ENCODE measurements at places on chromosomes 1 and 21.

DNA sequence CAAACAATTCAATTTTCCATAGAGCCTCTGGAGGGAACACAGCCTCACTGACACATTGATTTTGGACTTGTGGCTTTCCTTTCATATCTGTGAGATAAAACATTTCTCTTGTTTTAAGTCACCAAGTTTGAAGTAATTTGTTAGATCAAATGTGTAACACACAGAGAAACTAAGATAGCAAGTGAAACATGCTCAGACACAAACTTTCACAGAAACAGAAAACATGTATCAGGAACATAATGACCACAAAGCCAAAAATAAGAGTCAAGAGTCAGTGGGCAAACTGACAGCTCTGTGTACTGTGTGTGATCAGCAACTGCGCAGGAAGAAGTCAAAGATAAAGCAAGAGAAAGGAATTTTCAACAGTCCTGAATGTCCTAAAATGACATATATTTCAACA lies 1237.5 kb downstream of the AMY1C start:
- no peak overlapping the region for H3K4me3 ChIP-seq
- no peak for DNase-seq
- no peaks in the 10 kb centered on the region for H3K36me3 ChIP-seq
- H3K4me1 ChIP-seq, result no peaks in the 10 kb centered on the region

DNA sequence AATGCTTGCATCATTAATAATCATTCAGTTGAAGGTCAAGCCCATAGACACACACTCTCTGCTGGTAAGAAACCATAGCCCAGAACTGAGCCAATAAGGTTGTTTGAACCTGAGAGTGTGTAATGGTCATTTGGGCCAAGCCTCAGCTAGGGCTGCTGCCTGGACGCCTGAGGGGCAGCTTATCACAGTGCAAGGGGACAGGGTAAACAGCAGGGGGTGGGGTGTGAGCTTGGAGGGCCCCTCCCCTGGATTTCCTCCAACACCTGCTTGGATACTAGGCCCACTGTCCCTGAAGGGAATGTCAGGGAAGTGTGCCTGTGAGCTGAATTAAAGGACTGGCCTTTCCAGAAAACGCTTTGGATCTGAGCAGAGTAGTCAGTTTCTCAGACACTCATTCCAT lies 24.6 kb upstream of the CNTN2 start:
- H3K27ac ChIP-seq, result no peak overlapping the region
- H3K36me3 ChIP-seq, result no peaks in the 10 kb centered on the region
- no peaks in the 10 kb centered on the region for H3K27me3 ChIP-seq
- no peaks in the 10 kb centered on the region for H3K4me1 ChIP-seq
- DNase-seq, result no peak

- peaks cover 5% of the 10 kb centered on the region for H3K4me1 ChIP-seq
- no peaks in the 10 kb centered on the region for H3K36me3 ChIP-seq
- H3K27me3 ChIP-seq, result no peaks in the 10 kb centered on the region
- DNase-seq, result no peak
Observed at GRCh38 chr1:206518206-206518605, 10.9 kb downstream of the RASSF5 start.

DNA sequence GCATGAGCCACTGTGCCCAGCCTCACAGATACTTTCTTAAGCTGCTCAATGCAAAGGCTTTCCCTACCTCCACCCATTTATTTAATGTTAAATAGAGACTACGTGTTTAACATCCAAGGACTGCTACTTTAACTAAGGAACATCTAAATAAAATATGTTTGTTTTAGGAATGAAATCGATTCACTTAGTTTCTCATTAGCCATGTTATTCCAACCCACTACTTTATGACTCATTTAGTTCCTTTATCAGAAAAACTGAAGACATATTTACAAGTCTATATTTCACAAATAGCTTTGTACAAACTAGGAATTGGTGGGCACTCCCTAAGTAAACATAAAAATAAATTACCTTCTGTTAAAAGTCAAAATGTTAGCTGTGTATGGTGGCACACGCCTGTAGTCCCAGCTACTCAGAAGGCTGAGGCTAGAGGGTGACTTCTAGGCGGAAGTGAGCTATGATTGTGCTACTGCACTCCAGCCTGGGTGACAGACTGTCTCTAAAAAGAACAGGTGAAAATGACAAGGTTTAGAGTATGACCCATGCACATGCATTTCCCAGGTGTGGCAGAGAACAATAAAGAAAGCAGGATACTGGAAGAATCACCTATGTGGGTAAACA lies 39.9 kb upstream of the AK4 start:
- no peaks in the 10 kb centered on the region for H3K4me1 ChIP-seq
- no peaks in the 10 kb centered on the region for H3K27me3 ChIP-seq
- H3K4me3 ChIP-seq, result no peak overlapping the region
- no peak for DNase-seq

GRCh38 chr1:8939362-8939995 lies 6.2 kb upstream of the CA6 start:
- H3K4me1 ChIP-seq, result peaks cover 6% of the 10 kb centered on the region
- H3K27ac ChIP-seq, result no peak overlapping the region
- H3K4me3 ChIP-seq, result no peak overlapping the region
- H3K36me3 ChIP-seq, result no peaks in the 10 kb centered on the region
- DNase-seq, result no peak

- no peak overlapping the region for H3K27ac ChIP-seq
- no peaks in the 10 kb centered on the region for H3K36me3 ChIP-seq
- no peak overlapping the region for H3K4me3 ChIP-seq
Observed at GRCh38 chr1:25520446-25521061, 22.9 kb upstream of the LDLRAP1 start.

DNA sequence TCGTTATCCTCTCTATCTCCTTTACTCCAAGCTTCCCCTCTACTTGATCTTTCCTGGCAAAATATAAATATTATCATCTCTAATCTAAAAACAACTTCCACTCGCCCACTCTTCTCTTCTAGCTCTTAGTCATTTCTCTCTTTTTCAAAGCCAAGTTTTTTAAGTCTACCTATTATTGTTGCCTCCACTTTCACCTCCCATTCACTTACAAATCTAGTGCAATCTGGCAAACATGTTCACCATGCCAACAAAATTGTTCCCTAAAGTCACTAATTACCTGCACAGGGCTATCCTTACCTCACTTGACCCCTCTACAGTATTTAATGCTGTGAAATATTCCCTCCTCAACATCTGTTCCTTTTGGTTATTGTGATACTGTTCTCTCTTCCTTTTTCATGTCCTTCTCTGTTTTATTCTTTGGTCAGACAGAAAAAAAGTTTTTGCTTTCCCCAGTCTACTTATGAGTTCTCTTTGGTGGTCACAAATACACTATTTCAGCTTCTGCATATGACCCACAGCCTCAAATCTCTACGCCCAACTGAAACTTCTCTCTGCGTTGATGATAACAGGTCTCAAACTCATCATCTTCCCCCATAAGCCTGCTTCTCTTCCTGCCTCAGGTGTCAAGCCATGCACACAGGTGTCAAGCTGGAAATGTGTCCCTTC lies 31.9 kb upstream of the RAP1A start:
- peaks cover 13% of the 10 kb centered on the region for H3K4me1 ChIP-seq
- H3K4me3 ChIP-seq, result no peak overlapping the region
- H3K36me3 ChIP-seq, result no peaks in the 10 kb centered on the region
- H3K27ac ChIP-seq, result no peak overlapping the region
- DNase-seq, result no peak

GRCh38 chr1:15504436-15504835 lies 19.6 kb downstream of the CASP9 start:
- H3K36me3 ChIP-seq, result peaks cover 23% of the 10 kb centered on the region

GRCh38 chr1:183914891-183915290 lies 110.0 kb downstream of the RGL1 start:
- H3K4me1 ChIP-seq, result peaks cover 7% of the 10 kb centered on the region
- H3K4me3 ChIP-seq, result no peak overlapping the region
- no peak for DNase-seq
- no peak overlapping the region for H3K27ac ChIP-seq
- no peaks in the 10 kb centered on the region for H3K27me3 ChIP-seq

GRCh38 chr21:31363720-31364119 lies 19.7 kb upstream of the TIAM1 start:
- no peak overlapping the region for H3K4me3 ChIP-seq
- H3K27me3 ChIP-seq, result no peaks in the 10 kb centered on the region
- no peaks in the 10 kb centered on the region for H3K36me3 ChIP-seq
- H3K4me1 ChIP-seq, result peaks cover 24% of the 10 kb centered on the region
- no peak overlapping the region for H3K27ac ChIP-seq

- H3K36me3 ChIP-seq, result no peaks in the 10 kb centered on the region
- no peak overlapping the region for H3K4me3 ChIP-seq
- peaks cover 14% of the 10 kb centered on the region for H3K4me1 ChIP-seq
- no peak for DNase-seq
- H3K27ac ChIP-seq, result no peak overlapping the region
- peaks cover 15% of the 10 kb centered on the region for H3K27me3 ChIP-seq
Observed at GRCh38 chr1:205339717-205340116, 17.0 kb downstream of the KLHDC8A start.

GRCh38 chr1:213054142-213054541 lies 3.1 kb downstream of the RPS6KC1 start:
- H3K4me3 ChIP-seq, result no peak overlapping the region
- H3K27me3 ChIP-seq, result no peaks in the 10 kb centered on the region
- no peaks in the 10 kb centered on the region for H3K36me3 ChIP-seq
- H3K27ac ChIP-seq, result no peak overlapping the region
- H3K4me1 ChIP-seq, result peaks cover 13% of the 10 kb centered on the region

All from natural killer cell (primary cell).